ENCODE measurements at places on chromosomes 1 and 21.

DNA sequence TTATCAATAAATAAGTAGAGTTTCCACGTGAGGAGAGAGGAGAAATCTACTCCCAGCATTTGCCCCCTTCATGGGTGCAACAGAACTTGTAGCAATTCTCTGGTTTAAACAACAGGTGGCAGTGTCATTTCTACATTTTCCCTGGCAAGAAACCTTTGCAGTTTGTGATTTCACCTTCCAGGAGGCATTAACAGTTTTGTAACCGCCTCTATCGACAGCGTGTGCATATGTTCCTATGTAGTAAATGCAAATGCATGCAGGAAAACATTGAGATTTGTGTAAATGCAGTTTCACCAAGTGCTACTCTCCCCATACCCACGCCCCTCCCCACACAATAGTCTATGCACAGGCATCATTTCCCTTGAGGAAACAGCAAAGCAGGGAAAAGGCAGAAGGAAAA lies 494.7 kb downstream of the SMYD3 start:
- DNase-seq = peak; percentile 45

DNA sequence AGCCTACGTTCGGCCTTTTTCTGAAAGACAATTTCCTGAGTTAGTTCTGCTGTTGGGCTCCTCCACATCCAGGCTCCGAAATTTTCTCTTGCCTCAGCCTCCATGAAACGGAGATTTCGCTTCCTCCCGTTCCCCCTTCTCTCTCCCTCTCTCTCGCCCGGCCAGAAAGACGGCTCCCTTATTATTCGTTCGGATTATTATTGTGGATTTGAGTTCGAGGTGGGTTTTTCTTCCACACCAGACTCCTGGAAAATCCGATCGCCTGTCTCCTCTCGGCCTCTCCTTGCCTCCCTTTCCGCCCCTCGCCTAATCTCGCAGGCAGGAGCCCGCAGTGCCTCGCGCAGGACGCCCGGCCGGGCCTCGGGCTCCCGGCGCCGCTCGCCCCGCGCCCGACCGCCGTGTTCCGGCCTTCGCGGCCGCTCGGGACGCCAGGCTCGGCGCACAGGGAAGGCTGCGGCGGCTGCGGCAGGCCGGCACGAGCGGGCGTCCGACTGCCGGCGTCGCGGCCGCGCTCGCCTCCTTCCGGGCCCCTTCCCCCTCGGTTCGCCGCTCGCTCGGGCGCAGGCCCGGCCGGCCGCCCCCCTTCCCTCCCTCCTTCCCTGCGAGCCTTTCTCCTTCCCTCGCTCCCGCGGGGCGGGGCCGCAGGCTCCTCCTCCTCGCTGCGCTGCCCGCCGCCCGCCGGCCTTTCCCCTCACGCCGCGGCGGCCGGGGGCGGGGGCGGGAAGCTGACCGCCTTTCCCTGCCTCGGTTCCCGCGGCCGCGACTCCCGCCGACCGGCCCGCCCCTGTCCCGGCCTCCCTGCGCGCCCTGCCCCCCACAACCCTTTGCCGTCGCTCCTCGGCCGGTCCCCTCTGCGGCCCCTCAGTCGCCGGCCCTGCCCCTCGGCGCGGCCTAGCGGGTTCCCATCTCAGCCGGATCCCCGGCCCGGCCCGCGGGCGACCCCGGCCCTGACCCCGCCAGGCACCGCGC lies at the start of gene ARHGEF11:
TSS of gene ARHGEF11 (minus strand) at position 493 of the 969 bp plus-strand sequence. CDS start 1,412 bp downstream, outside the sequence.
- DNase-seq = peak; percentile 95

- no peak for DNase-seq
Measured at GRCh38 chr1:170657275-170657853, 6.6 kb upstream of the PRRX1 start.

DNA sequence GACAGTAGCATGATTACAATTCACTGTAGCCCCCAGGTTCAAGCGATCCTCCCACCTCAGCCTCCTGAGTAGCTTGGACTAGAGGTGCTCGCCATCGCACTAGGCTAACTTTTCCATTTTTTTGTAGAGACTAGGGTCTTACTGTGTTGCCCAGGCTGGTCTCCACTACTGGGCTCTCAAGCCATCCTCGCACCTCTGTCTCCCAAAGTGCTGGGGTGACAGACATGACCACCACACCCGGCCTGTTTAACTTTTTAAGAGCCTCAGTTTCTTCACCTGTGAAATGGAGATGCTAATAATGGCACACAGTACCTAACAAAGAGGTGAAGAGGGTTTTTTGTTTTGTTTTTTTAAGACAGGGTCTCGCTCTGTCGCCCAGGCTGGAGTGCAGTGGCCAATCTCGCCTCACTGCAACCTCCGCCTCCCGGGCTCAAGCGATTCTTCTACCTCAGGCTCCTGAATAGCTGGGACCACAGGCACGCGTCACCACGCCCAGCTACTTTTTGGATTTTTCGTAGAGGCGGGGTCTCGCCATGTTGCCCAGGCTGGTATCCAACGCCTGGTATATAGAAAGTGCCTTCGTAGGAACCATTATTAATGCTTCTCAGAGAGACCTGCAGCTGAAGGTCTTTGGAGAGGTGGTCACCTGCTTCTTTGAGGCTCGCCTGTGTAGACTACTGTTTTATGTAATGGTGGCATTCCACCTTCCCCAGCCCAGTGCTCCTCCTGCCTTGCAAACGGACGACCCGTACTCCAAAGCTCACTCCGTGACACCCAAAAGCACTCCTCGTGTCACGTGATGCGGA lies 567 bp downstream of the PMVK start:
- DNase-seq = no peak

GRCh38 chr1:164534863-164535610 lies 23.9 kb upstream of the PBX1 start:
- DNase-seq = no peak

GRCh38 chr1:202193614-202194327 lies at the start of gene LGR6:
LGR6 (plus strand) TSS chr1:202193799; CDS start chr1:202193990, 191 bp downstream.
- no peak for DNase-seq

DNA sequence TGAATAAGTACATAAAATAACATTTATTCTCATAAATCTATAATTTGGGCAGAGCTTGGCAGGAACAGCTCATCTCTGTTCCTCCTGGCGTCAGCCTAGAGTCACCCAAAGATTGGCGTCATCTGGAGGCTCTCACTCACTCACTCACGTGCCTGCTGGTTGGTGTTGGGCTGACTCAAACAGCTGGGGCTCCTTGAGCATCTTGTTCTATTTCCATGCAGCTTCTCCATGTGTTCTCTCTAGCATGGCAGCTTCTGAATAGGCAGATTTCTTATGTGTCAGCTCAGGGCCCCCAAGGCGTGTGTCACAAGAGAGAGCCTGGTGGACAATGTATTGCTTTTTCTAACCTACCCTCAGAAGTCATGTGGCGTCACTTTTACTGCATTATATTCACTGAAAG lies 70.6 kb upstream of the RAB3GAP2 start:
- no peak for DNase-seq

- DNase-seq = no peak
Measured at GRCh38 chr1:47207803-47208373, 18.1 kb upstream of the PDZK1IP1 start.

DNA sequence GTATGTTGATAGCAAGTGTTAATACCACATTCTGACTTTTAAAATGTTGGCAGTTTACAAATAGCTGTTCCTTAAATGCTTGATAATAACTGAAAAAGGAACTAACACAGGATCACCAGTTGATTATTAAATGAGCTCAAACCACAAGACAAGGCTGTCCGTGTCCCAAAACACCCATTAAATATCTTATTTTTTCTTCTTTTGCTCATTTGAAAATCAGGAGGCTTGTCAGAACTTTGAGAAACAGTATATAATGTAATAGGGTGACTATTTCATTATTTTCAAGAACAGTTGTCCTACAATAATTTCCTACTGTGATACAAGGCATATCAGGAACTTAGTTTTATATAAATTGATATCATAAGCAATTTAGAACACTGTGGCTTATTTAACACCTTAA lies 2.7 kb downstream of the CDKN2C start:
- no peak for DNase-seq

- DNase-seq = no peak
Measured at GRCh38 chr21:31772674-31773555, 41.0 kb upstream of the SCAF4 start.

DNA sequence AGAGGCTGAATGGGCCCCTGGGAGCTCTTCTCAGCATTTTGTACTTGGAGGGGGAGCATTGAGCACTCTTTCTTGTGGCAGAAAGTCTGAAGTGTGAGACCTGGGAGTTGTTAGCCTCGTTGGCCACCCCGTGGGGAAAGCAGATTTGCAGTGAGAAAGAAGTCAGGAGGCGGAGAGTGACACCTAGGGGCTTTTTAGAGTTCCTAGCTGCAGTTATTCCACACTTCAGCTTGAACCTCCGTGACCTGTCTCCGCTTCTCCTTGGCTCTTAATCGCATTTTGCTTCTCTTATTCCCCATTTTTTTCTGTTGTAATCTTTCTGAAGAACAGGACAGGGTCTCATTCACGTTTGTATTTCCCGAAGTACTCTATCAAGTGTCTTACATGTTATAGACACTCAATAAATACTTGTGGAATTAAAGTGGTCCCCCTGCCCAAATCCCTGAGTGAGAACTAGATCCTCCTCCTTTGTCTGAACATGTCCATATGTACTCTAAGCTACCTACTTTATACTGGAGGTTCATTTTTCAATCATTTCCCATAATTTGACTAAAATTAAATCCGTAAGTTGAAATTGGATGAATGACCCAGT lies 14.5 kb upstream of the C1orf141 start:
- peak; percentile 78 for DNase-seq

DNA sequence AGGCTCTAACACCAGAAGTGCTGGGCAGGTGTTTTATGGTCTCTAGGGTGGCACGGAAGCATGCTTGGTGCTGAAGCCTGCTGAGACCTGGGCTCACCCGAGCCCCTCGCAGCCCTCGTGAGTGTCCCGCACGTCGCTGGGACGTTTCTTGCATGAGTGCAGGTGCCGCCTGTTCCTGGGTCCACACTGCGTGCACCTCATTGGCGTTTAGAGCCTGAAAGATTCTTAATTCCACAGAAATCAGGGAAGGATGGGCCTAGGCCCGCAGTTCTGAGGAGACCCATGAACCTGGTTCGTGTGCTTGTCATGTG lies 43.8 kb upstream of the DIP2A start:
- no peak for DNase-seq

- DNase-seq = no peak
Measured at GRCh38 chr1:39655578-39656268, 16.2 kb downstream of the NT5C1A start.

DNA sequence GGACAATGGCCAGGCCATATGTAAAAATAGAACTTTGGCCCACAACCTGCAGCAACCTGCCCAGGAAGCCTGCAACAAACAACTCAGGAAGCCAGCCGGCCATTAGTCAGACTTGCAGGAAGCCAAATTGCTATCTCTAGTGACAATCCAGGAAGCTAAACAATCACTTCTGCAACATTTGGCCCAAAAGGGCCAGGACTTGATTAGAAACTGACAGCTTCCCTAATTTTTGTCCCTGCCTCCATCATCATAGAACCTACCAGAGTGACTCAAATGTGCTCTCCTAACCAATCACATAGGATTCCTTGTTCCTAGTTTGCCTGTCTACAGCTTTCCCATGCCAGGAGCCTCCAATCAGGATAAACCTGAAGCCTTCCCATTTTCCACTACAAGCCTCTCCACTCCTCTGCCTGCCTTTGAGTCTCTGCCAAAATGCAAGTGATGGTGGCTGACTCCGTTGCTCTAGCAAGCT lies 639.3 kb downstream of the PTPRU start:
- DNase-seq = no peak

DNA sequence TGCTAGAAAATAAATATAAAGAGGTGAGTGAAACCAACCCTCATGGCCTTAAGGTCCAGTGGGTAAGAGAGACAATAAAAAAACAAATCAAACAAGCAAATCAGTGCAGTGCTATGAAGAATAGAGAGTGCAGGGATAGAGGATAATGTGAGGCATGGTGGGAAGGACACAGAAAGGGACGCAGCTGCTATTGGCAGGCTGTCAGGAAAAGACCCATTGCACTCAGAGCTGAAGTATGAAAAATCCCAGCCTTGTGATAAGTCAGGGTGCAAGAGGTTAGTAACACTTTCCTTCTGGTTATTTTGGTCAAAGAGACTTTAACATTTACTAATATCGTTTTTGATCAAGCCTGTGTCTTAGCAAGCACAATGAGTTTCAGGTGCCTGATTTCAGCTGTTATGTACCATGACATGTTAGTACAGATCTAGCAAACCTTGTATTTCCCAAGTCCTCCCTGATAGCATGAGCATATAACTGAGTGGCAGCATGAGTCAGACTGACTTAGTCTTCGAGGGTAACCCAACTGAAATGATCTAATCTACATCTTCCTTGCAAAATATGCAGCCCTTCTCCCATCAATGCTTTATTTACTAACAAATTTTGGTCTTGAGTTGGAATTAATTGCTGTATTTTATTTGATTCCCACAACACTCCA lies 31.7 kb downstream of the CHML start:
- DNase-seq = no peak

DNA sequence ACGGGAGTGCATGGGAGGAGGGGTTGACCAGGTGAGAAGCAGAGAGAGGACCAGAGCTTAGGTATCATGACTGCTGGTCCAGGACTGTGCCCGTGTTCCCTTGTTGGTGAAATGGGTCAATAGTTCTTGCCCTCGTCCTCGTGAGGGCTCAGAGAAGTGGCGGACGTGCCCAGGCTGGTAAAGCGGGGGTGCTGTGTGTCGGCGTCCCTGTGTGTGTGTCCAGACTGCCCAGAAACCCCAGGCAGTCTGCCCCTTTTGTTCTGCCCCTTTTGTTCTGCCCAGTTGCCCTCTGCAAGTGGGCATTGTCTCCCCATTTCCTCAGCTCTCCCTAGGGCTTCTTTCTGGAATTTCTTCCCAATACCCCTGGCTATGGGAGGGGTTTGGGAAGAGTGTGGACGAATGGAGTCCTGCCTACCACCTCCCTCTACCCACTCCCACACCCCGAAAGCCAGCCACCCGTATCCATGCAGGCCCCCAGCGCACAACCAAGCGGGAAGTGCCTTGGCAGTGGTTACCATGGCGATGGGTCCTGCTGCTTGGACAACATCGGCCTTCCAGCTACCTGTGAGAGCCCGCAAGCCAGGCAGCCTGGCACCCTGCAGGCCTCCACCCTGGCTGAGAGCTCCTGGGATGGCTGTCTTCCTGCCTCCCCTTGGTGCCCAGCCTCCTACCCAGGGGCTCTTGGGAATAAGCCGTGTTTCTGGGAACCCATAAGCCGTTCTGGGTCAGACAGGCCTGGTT lies 34.7 kb downstream of the ACOT11 start:
- no peak for DNase-seq

- no peak for DNase-seq
Measured at GRCh38 chr1:101237229-101237837, 514 bp downstream of the S1PR1 start.

DNA sequence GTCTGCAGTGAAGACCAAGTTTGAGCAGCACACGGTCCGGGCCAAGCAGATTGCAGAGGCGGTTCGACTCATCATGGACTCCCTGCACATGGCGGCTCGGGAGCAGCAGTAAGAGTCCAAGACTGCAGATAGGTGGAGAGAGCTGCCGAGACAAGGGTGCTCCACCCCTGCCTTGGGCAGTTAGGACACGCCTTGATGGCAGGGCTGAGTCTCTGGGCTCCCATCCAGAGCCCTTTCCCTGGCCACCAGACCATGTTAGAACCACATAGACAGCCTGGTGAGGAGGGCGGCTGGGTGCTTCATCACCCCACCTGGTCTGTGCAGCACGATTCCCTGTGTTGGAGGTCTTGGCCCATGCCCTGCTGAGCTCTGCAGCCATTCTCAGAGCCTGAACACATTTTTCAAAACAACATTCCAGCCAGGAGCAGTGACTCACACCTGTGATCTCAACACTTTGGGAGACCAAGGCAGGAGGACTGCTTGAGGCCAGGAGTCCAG lies 17.3 kb upstream of the MIIP start:
- no peak for DNase-seq

Measured in SHP77 (cell line).